Bladder microvascular endothelial cell (primary cell): ENCODE measurements at places on chromosomes 6 and 20. TPM values are rescaled to one million over a fixed set of nuclear protein-coding genes. Genes with fewer than 3 reads are reported as not detected.

PGM3 gene
- 46.0 and 79.7 TPM in 2 replicates for total RNA-seq

SLC25A27 gene
- 2.1 and 3.3 TPM in 2 replicates for total RNA-seq

MAPK13 gene
- total RNA-seq, result 2.4 and 5.0 TPM in 2 replicates

MCM8 gene
- 7.0 and 10.2 TPM in 2 replicates for total RNA-seq

ZBTB12 gene
- 1.1 and 5.7 TPM in 2 replicates for total RNA-seq

NKX2-4 gene
- total RNA-seq, result not detected in 2 replicates

ZNF165 gene
- 0.13 and 0.16 TPM in 2 replicates for total RNA-seq

PXDC1 gene
- 63.8 and 104 TPM in 2 replicates for total RNA-seq

KAT14 gene
- 7.0 and 10.3 TPM in 2 replicates for total RNA-seq

CALHM4 gene
- total RNA-seq, result 0.25 and 0.97 TPM in 2 replicates

FARS2 gene
- 25.4 and 39.0 TPM in 2 replicates for total RNA-seq

INSM1 gene
- not detected in 2 replicates for total RNA-seq

UBE3D gene
- total RNA-seq, result 2.9 and 3.6 TPM in 2 replicates

PRSS16 gene
- total RNA-seq, result not detected in 2 replicates

DDO gene
- 0.16 and 5.6 TPM in 2 replicates for total RNA-seq

RARS2 gene
- total RNA-seq, result 19.6 and 29.0 TPM in 2 replicates

ISM1 gene
- total RNA-seq, result under 0.01 and 0.06 TPM in 2 replicates

NFATC2 gene
- total RNA-seq, result 2.1 and 7.5 TPM in 2 replicates

ASIP gene
- total RNA-seq, result not detected in 2 replicates

GPLD1 gene
- total RNA-seq, result 0.06 TPM in 1 of 2 replicates, not detected in the other

ZNF334 gene
- total RNA-seq, result 0.69 and 0.97 TPM in 2 replicates

MLN gene
- total RNA-seq, result not detected in 2 replicates

PPP1R3G gene
- 0.16 and 0.44 TPM in 2 replicates for total RNA-seq

HCK gene
- 0.06 TPM in 1 of 2 replicates, not detected in the other for total RNA-seq
